ENCODE measurements at places on chromosomes 3 and 15. TPM values are rescaled to one million over a fixed set of nuclear protein-coding genes. Genes with fewer than 3 reads are reported as not detected.

GRCh38 chr3:97958796-97959195 lies 13.4 kb downstream of the RIOX2 start:
- no peaks in the 10 kb centered on the region for H3K4me1 ChIP-seq
- peaks cover 50% of the 10 kb centered on the region for H3K36me3 ChIP-seq
- H3K27ac ChIP-seq = no peak overlapping the region
- DNase-seq = no peak
- H3K4me3 ChIP-seq = no peak overlapping the region

DNA sequence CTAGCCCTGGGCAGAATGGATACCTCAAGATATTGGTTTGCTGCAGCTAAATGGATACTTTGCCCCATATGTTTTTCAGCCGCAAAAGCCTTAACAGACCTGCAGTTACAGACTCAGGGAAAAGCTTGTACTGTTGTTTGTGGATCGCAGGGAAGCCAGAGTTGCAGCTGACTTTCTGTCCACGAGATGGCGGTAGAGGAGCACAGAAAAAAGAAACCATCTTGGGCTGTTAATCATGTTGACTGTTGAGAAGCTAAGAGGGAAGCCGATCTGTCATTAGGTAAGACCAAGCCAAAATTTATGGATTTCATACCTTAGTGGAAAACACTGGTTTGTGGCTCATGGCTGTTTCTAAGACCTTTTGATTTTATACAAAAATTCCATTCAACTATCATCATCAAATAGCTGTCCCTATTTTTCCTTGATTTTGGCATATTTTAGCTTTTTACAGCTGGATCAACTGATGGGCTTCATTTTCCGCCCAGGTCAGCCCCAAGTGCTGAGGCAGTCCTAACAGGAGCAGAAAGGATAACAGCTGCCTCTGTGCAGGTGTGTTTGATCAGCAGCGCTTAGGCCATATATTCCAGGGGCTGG lies 205.7 kb upstream of the ZPLD1 start:
- no peak overlapping the region for H3K4me3 ChIP-seq
- peak; percentile 61 for DNase-seq
- H3K4me1 ChIP-seq = no peaks in the 10 kb centered on the region

DNA sequence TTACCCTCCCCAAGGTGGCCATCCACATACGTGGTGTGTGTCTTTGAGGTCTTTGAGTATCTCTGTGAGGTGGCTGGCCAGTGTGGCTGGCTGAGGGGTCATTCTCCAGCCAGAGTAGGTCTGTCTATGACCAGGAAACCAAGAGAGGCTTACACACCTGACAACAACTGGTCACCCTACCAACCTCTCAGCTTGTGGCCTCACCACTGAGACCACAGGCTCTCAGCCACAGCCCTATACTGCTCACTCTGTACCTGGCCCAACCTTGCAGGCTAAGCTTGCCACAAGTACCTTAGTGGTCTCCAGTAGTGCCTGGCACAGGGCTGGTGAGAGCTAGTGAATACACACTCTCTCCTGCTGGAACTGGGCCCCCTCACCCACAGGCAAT lies 5.1 kb downstream of the HEMK1 start:
- peaks cover 65% of the 10 kb centered on the region for H3K4me1 ChIP-seq
- no peaks in the 10 kb centered on the region for H3K27me3 ChIP-seq
- peak overlapping the region; percentile 63 for H3K27ac ChIP-seq
- H3K36me3 ChIP-seq = peaks cover 4% of the 10 kb centered on the region
- H3K4me3 ChIP-seq = peak overlapping the region; percentile 32
- DNase-seq = no peak

PCNP gene
- 163 TPM for total RNA-seq

ANO10 gene
- 13.6 TPM for total RNA-seq

CCPG1 gene
- total RNA-seq = 40.9 TPM

NPHP3 gene
- 78.6 TPM for total RNA-seq
